ENCODE measurements at places on chromosomes 16 and 17. TPM values are rescaled to one million over a fixed set of nuclear protein-coding genes. Genes with fewer than 3 reads are reported as not detected.
A peak's percentile ranks its signal among the peaks of the same experiment; 100 is the strongest.

The ACSM3 gene
- 365 TPM for total RNA-seq

The CHMP1A gene
- 59.4 TPM for total RNA-seq

The ABHD15 gene
- 5.9 TPM for total RNA-seq

The WNT3 gene
- 0.90 TPM for total RNA-seq

The GP1BA gene
- not detected for total RNA-seq

DNA sequence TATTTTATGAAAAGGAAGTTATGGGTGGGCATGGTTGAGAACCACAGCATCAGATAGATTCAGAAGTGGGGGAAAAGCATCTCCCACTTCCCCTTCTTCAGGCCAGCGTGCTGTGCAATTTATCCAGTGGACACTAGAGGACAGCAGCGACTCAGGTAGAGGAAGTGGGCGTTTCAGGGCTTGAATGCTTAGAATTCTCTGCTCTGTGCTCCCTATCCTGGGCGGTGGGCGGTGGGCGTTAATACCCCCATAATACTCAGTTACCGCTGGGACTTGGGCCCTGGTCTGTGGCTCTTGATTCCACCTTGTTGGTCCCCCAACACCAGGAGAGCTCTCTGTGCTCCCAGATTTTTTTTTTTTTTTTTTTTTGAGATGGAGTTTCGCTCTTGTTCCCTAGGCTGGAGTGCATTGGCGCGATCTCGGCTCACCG lies 3.7 kb upstream of the LYZL6 start:
- H3K4me1 ChIP-seq: no peaks in the 10 kb centered on the region
- no peaks in the 10 kb centered on the region for H3K36me3 ChIP-seq
- DNase-seq: no peak

DNA sequence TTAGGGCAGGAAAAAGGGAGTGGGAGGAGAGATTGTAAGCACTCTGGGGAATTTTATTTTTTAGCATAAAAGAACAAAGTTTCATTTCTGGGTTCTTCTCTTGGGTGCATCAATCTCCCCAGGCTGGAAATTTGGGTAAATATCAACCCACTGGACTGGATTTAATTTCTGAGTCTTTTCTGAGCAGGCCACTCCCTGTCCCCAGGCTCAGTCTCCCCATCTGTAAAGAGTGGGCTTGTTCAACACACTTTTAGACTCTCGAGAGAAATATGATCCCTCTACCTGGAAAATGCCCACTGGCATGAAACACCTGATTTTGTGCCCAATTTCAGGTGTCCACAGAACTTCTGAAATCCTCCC lies 617 bp upstream of the VTN start:
- peak overlapping the region; percentile 83 for H3K27ac ChIP-seq
- DNase-seq: no peak
- no peaks in the 10 kb centered on the region for H3K36me3 ChIP-seq
- peaks cover 10% of the 10 kb centered on the region for H3K4me1 ChIP-seq

- H3K27me3 ChIP-seq: no peaks in the 10 kb centered on the region
- no peaks in the 10 kb centered on the region for H3K36me3 ChIP-seq
- peaks cover 6% of the 10 kb centered on the region for H3K4me1 ChIP-seq
- no peak overlapping the region for H3K4me3 ChIP-seq
- DNase-seq: no peak
Observed at GRCh38 chr16:81492965-81493754, 48.6 kb downstream of the CMIP start.

- DNase-seq: peak; percentile 61
- H3K27me3 ChIP-seq: peaks cover 9% of the 10 kb centered on the region
- no peaks in the 10 kb centered on the region for H3K4me1 ChIP-seq
- no peaks in the 10 kb centered on the region for H3K36me3 ChIP-seq
- H3K4me3 ChIP-seq: peak overlapping the region; percentile 20
- no peak overlapping the region for H3K27ac ChIP-seq
Observed at GRCh38 chr17:48593840-48594537, 410 bp upstream of the HOXB5 start.

DNA sequence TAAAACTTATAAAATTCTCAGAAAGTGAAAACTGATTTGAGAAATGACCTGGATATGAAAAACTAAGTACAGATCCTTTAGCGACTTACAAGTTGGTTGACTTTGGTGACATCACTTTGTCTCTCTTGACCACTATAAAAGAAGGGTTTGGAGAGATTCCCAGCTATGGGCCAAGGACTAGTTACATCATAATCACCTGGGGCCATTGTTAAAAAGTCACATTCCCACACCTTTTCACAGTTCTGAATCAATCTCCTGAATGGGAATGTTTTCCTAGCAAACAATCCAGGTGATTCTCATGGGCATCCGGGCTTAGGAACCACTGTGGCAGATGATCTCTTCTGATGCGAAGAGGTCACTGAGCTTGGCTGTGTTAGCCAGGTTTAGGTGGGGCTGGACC lies 620 bp upstream of the VWA3A start:
- no peak for DNase-seq
- no peak overlapping the region for H3K4me3 ChIP-seq
- H3K27me3 ChIP-seq: no peaks in the 10 kb centered on the region
- H3K4me1 ChIP-seq: no peaks in the 10 kb centered on the region
- no peak overlapping the region for H3K27ac ChIP-seq

DNA sequence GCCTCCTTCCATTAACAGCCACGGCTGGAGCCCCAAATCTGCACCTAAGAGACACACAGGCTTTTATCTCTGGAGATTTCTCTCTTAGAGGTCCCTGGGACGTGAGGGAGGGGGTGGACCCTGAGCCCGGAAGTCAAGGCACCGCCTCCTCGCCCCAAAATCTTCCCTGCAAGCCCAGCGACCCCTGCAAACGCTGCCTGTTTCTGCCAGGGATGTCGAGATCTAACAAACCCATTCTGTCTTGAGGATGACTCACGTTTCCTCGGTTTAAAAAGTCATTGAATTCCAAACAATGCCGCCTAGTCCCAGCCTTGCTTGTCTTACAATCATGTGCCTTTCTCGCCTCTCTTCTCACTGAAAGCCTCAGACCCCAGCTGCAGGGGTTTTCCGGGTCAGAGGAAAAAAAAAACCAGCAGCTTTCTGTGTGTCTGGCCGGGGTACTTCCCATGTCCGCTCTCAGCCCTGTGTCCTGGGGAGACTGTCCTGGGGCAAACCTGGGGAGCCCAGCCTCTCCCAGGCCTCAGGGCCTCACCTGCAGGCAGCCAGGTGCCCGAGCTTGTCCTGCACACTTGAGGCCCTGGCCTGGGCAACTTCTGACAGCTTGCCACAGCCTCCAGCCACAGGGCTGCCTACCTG lies 15.4 kb downstream of the ARL2BP start:
- H3K4me1 ChIP-seq: no peaks in the 10 kb centered on the region
- no peaks in the 10 kb centered on the region for H3K27me3 ChIP-seq
- H3K27ac ChIP-seq: peak overlapping the region; percentile 70
- DNase-seq: no peak
- H3K36me3 ChIP-seq: no peaks in the 10 kb centered on the region

- H3K4me3 ChIP-seq: no peak overlapping the region
- H3K36me3 ChIP-seq: no peaks in the 10 kb centered on the region
- no peaks in the 10 kb centered on the region for H3K4me1 ChIP-seq
- no peak overlapping the region for H3K27ac ChIP-seq
- no peaks in the 10 kb centered on the region for H3K27me3 ChIP-seq
- DNase-seq: no peak
Observed at GRCh38 chr16:9836118-9836736, 346.0 kb downstream of the GRIN2A start.

- no peaks in the 10 kb centered on the region for H3K27me3 ChIP-seq
- H3K36me3 ChIP-seq: no peaks in the 10 kb centered on the region
- no peak for DNase-seq
- no peaks in the 10 kb centered on the region for H3K4me1 ChIP-seq
Observed at GRCh38 chr17:2468270-2468669, 43.4 kb downstream of the METTL16 start.

DNA sequence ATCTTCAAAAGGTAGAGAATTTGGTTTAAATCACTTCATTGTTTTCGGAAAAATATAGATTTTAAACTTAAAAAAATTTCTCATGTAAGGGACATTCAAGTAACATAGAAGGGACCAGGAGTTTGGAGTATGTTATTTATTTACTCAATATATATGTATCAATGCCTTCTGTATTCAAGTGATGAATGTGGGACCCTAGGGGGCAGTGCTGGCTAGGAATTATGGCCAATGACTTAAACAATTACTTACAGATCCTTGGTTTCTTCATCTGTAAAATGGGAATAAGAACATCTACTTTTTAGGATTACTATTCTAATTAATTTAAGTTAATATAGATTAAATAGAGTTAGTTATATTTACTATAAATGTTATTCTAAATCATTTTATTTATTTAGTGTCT lies 886.3 kb upstream of the RBFOX1 start:
- H3K4me1 ChIP-seq: no peaks in the 10 kb centered on the region
- H3K36me3 ChIP-seq: no peaks in the 10 kb centered on the region
- no peak overlapping the region for H3K27ac ChIP-seq
- no peak overlapping the region for H3K4me3 ChIP-seq
- no peak for DNase-seq
- H3K27me3 ChIP-seq: no peaks in the 10 kb centered on the region

- H3K27ac ChIP-seq: no peak overlapping the region
- no peaks in the 10 kb centered on the region for H3K36me3 ChIP-seq
- H3K4me3 ChIP-seq: no peak overlapping the region
Observed at GRCh38 chr16:23160574-23160973, 11.3 kb upstream of the USP31 start.
